ENCODE measurements at places on chromosomes 13 and 19. TPM values are rescaled to one million over a fixed set of nuclear protein-coding genes. Genes with fewer than 3 reads are reported as not detected.

Gene RNF225
- 0.33 TPM for total RNA-seq

Gene FXYD3
- total RNA-seq, result not detected

Gene MISP
- 0.63 TPM for total RNA-seq

Gene PRR12
- 12.8 TPM for total RNA-seq

Gene GNA15
- total RNA-seq, result 1.8 TPM

Gene OR7D2
- total RNA-seq, result 0.54 TPM

Gene MTUS2
- 1.0 TPM for total RNA-seq

Gene GRIK5
- 20.2 TPM for total RNA-seq

Gene KLK11
- total RNA-seq, result 0.93 TPM

Gene NKPD1
- 0.44 TPM for total RNA-seq

Gene PLK5
- total RNA-seq, result not detected

Gene GSX1
- not detected for total RNA-seq

Gene FREM2
- 54.4 TPM for total RNA-seq

Gene SGCG
- total RNA-seq, result 0.67 TPM

Gene HCST
- total RNA-seq, result 1.4 TPM

Gene WDR18
- 15.2 TPM for total RNA-seq

Gene TNFSF9
- total RNA-seq, result 0.45 TPM

Gene CBY2
- total RNA-seq, result not detected

Gene ARGLU1
- 124 TPM for total RNA-seq

Gene LILRB2
- 2.0 TPM for total RNA-seq

Gene PTGIR
- 15.9 TPM for total RNA-seq

Gene MEDAG
- total RNA-seq, result 15.2 TPM

Gene INAFM1
- 4.3 TPM for total RNA-seq

Gene HPN
- 16.5 TPM for total RNA-seq

Gene MCF2L
- 46.6 TPM for total RNA-seq

Gene COLGALT1
- 35.9 TPM for total RNA-seq

Gene ZNF420
- 15.8 TPM for total RNA-seq

Gene CEACAM16
- not detected for total RNA-seq

Gene IZUMO2
- total RNA-seq, result not detected

Gene REEP6
- 8.5 TPM for total RNA-seq

Gene S1PR5
- total RNA-seq, result 0.27 TPM

Gene UBAC2
- 74.6 TPM for total RNA-seq

Gene MCEMP1
- total RNA-seq, result not detected

Gene NLRP5
- total RNA-seq, result not detected

Gene LILRA1
- 0.54 TPM for total RNA-seq

Gene KCNC3
- total RNA-seq, result 5.9 TPM

Gene DLL3
- not detected for total RNA-seq

Gene ANKLE1
- total RNA-seq, result 0.40 TPM

Gene KIR2DL3
- total RNA-seq, result not detected

Gene TDRD12
- 2.4 TPM for total RNA-seq

Gene HNRNPM
- total RNA-seq, result 103 TPM
